ENCODE measurements at places on chromosomes 6 and 20.

GRCh38 chr6:42041481-42042053 lies 8.8 kb upstream of the TAF8 start:
- no peak for DNase-seq

GRCh38 chr6:74805916-74806696 lies 399.7 kb downstream of the COL12A1 start:
- DNase-seq: no peak

DNA sequence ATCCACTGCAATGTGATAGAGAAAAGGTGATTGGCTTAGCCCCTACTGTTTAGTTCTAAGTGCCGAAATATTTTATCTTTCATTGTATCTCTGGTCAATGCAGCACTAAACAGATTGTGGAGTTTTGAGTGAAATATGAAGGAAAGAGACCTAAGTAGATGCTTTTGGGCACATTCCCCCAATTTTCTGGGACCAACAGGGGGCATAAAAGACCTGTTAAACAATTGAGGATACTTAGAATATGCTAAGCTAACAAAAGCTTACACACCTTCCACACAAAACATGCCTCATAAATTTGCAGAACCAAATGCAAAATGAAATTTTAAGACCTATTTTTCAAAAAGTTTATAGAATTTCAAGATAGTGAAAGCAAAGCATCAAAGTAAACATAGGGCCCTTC lies 746.9 kb downstream of the TBC1D32 start:
- DNase-seq: no peak

DNA sequence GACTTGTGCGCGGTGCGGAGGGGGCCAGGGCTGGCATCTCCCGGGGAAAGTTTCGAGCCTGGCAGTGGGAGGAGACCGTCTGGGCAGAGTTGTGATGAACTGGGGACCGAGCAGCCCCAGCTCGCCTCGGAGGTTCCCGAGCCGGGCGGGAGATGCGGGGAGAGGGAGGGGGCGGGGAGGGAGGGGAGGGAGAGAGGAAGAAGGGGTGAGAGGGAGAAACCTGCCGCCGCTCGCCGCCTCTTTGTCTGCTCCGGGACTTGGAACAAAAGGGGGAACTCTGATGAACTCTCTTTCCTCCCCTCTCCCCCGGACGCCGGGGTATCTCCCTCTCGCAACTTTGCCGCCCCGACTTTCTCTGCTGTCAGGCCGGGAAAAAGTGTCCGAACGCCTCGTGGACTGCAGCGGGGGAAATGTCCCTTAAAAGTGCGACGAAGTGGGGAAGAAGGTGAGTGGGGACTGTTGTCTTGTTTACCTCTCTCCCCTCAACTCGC lies 72.7 kb downstream of the SOX4 start:
- DNase-seq: no peak

DNA sequence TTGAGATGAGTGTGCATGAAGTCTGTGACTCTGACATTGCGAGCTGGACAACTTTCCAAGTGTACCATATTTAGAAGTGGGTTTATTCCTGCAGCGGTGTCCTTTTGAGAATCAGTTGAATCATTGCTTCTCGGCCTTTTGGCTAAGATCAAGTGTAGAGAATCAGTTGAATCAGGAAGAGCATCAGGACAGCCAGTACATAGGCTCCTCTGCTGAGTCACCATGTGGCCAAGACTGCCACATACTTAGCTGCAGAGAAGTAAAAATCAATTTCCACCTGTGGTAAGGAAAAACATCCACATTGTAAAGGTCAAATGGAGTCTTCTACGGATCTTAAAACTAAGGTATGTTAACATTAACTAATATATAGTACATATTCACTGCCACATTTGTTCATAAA lies 428.4 kb upstream of the MARCKS start:
- no peak for DNase-seq

- no peak for DNase-seq
Measured at GRCh38 chr20:916825-917224, 691 bp upstream of the ANGPT4 start.

DNA sequence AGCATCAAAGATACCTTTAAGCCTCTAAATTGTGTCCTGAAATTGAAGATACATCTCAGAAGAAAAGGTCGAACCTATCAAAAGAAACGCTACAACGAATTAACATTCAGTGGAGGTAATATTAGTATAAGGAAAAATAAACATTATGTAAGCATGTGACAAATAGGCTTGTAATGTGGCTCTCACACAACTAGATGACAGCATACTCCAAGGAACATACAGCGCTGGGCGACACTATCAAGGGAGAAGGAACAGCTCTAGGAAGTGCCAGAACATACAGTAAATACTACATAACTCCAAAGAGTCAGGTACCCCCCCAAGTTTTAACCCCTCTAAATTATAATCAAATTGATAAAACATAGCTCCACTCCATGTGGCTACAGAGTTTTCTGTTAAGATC lies 103.5 kb downstream of the LAMP5 start:
- DNase-seq: no peak

DNA sequence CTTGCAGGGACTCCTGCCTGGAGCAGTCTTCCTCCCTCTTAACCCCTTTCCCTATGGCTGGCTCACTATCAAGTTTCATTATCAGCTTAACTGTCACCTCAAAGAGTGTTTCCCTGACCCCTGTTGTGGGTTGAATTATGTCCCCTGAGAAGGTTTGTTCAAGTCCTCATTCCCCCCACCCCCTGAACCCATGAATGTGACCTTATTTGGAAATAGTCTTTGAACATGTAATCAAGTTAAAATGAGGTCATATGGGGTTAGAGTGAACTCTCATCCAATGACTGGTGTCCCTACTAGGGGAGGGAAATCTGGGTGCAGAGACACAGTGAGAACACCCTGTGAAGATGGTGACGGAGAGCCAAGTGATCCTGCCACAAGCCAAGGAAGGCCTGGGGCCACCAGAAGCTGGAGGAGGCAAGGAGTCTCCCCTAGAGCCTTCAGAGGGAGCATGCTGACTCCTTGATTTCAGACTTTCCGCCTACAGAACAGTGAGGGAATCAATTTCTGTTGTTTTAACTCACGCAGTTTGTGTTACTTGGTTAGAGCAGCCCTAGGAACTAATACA lies 165.2 kb upstream of the TOP1 start:
- DNase-seq: no peak

- DNase-seq: no peak
Measured at GRCh38 chr6:128807577-128807976, 75.4 kb upstream of the LAMA2 start.

- no peak for DNase-seq
Measured at GRCh38 chr6:28606424-28607391, 81.0 kb downstream of the GPX5 start.

- no peak for DNase-seq
Measured at GRCh38 chr6:112298021-112298745, 43.8 kb upstream of the LAMA4 start.

DNA sequence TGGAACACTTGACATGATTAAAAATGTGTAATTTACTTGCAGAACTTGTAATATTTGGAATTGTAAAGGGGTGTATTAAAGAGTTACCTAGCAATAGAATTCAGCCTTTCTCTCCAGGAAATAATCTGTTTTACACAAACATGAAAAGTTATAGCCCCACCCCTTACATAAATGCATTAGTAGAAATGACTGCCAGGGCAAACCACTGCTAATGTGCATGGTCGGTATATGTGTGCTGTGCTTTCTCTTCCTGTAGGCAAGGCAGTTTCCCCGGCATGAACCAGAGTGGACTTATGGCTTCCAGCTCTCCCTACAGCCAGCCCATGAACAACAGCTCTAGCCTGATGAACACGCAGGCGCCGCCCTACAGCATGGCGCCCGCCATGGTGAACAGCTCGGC lies 156.5 kb downstream of the TMEM242 start:
- DNase-seq: no peak

- no peak for DNase-seq
Measured at GRCh38 chr6:90251295-90251992, 45.2 kb downstream of the BACH2 start.

GRCh38 chr6:112691289-112691688 lies 344.2 kb downstream of the RFPL4B start:
- DNase-seq: no peak

- DNase-seq: no peak
Measured at GRCh38 chr20:46159101-46159897, 41.2 kb downstream of the CD40 start.

DNA sequence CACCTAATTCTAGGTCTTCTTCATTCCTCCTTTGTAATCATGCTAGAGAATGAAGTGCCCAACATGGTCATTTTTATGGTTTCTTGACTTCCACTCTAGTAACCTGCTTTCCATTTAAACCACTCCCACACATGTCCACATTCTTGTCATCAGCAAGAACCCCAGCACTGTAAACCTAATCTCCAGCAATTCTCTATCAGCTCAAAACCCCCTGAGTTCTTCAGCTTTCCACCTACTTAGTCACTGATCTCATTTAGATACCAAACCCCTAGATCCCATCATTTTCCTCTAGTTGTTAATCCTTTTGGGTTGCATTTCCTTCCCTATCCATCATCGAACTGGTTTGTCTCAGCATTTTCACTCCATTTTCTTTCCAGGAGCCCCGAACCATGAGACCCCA lies 49.7 kb downstream of the GOPC start:
- no peak for DNase-seq

- DNase-seq: no peak
Measured at GRCh38 chr6:24489881-24490280, 503 bp upstream of the GPLD1 start.

DNA sequence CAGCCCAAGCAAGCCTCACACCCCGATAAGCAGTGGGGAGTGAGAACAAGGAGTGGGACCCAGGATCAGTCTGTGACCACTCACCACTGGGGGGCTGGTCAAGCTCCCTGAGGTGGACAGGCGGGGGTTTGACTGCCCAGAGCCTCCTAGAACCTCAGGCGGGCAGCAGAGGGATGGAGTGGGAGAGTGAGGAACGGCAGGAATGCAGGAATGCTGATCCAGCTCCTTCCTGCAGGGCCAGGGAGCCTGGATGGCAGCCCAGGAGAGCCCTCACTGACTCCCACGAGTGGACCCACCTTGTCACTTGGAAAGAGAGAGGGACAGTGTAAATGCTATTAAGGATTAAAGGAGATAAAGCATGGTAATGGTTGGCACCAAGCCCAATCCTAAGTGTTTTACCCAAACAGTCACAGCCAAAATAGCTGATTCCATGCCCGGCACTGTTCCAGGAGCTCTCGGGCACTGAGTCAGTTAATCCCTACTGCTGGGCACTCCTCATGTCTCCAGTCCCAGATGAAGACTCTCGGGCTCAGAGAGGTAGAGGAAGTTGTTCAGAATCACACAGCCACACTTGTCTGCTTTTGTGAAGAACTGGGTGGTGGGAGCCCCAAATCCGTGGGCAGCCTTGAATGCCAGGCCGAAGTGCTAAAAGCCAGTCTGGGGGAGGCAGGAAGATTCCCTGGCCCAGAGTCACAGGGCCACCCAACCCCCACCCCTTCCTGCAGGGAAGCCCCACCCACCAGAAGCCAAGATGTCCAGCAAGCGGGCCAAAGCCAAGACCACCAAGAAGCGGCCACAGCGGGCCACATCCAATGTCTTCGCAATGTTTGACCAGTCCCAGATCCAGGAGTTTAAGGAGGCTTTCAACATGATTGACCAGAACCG lies 3.1 kb downstream of the MYL9 start:
- DNase-seq: no peak

- DNase-seq: no peak
Measured at GRCh38 chr6:139858429-139858828, 484.0 kb upstream of the CITED2 start.
